ENCODE measurements at places on chromosomes 6 and 20.

DNA sequence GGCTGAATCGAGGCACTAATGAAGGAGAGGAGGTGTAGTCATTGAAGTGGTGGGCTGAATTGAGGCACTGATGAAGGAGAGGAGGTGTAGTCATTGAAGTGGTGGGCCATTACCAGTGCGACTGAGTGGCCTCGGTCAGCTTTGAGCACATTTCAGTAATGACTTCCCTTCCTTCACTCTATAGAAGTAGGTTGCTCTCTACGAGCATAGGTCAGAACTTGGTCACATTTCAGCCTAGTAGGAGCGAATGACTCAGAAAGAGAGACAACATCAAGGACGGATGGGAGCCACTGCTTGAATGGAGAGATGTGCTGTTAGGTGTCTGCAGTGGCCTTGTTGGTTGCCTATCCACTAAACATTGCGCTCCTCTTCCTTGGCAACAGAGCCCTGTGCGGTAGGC, 39.5 kb downstream of the ZDHHC14 start:
- no peak for DNase-seq

- no peak for DNase-seq
Observed at GRCh38 chr20:48115502-48115901, 330.2 kb upstream of the SULF2 start.

GRCh38 chr20:33667245-33667675, 517 bp downstream of the ACTL10 start:
- DNase-seq: no peak

DNA sequence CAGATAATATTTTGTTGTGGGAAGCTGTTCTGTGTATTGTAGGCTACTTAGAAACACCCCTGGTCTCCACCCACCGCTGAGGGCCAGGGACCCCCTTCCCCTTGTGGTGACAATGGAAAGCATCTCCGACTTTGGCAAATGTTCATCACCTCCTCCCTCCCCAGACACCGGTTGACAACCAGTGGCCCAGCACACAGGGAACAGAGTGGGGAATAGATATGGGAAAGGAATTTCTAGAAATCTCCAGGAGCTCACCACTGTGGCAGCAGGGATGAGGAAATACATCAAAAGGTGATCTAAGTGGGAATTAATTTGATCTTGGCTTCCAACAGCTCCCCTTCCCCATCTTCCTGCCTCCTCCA, 257.3 kb upstream of the FOXQ1 start:
- no peak for DNase-seq

- DNase-seq: no peak
Observed at GRCh38 chr6:139149383-139149782, 14.5 kb downstream of the HECA start.

- DNase-seq: no peak
Observed at GRCh38 chr20:15865553-15865952, 707.7 kb downstream of the KIF16B start.

GRCh38 chr6:89372506-89372901, 20.0 kb upstream of the UBE2J1 start:
- no peak for DNase-seq

- DNase-seq: no peak
Observed at GRCh38 chr20:59299945-59300332, 472 bp upstream of the EDN3 start.

DNA sequence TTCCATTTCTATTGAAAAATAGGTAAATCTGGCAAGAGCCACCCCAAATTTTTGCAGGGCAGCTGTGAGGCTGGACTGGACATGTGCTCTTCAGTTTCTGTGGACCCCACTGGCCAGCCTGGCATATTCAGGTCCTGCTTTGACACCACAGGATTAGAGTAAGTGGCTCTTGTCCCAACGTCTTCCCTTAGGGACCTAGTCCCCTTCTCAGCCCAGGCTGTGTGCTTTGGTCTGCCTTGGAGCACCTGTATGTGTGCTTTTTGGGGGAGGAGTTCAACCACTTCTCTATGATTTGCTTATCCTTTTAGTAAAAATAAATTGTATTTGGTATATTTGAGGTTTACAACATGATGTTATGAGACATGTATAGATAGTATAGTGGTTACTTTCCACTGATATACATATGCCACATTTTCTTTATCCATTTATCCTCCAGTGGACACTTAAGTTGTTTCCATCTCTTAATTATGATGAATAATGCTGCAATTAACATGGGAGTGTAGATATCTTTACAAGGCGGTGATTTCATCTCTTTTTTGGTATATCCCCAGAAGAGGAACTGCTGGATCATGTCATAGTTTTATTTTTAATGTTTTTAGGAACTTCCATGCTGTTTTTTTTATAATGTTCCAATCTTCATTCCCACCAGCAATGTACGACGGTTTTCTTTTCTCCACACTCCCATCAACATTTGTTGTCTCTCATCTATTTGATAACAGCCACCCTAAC, 167.8 kb upstream of the UST start:
- no peak for DNase-seq

- DNase-seq: no peak
Observed at GRCh38 chr6:145836170-145836569, 21.6 kb upstream of the FBXO30 start.

DNA sequence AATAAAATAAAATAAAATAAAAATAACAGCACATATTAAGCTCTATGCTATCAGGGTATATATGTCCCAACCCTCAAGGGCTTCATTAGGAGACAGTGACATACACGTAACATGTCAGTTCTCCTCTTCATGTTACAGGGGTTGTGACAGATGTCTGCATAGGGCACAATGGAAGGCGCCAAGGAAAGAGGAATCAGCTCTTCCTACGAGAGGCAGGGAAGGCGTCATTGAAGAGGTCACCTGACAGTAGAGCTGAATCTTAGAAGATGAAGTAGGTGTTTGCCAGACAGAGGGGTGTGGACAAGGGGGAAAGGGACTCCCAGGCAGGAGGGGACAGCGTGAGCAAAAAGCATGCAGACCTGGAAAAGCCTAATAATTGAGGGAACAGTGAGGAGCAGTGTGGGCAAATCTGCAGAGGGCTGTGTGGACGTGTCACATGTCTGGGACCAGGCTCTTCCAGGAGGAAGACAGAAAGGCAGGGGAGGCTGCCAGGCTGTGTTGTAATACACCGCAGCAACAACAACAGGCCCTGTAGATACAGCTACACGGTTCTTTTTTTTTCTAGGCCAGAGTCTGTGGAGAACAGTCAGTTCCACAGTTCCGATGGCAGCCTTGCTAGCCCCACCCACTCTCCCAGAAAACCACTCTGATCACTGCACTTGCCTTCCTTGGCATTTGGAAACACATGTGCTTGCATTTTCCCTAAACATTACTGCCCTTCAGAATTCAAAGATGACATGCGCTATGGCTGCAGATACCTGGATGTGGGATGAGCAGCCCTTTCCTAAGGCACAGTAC, 2.5 kb upstream of the FKBP5 start:
- DNase-seq: no peak

DNA sequence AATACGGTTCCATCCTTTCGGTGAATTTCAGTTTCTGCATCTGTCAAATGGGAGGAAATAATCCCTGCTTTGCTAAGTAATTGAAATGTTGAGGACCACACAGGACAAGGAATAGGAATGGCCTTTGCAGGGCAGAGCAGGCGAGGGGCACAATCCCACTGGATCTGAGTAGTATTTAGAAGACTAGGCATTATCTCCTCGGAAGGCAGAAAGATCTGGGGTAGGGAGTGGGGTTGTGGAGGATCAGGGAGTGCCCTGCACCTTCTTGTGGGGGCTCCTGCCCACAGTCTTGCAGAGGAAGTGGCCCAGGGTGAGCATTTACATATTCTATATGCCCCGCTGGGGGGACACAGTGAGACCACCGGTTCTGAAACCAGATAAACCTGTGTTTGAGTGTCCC, 87.1 kb upstream of the SIRPA start:
- DNase-seq: no peak

DNA sequence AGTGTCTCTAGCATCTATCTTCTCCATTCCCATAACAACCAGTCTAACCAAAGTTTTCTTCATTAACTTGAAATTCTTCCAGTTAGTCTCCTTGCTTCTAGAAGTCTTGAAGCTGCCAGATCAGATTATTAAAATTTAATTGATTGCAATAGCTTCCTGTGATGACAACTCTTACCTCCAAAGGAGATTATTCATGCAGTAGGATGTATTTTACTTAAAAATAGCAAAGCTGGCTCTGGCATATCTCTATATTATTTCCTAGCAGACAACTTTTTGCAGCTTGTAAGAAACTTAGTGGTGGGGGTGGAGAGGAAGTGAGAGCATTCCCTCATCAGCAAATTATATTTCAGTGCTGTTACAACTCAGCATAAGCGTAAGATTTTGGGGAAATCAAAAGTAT, 290.4 kb downstream of the GRIK2 start:
- no peak for DNase-seq

GRCh38 chr6:42766163-42766670, 15.6 kb upstream of the BICRAL start:
- no peak for DNase-seq

DNA sequence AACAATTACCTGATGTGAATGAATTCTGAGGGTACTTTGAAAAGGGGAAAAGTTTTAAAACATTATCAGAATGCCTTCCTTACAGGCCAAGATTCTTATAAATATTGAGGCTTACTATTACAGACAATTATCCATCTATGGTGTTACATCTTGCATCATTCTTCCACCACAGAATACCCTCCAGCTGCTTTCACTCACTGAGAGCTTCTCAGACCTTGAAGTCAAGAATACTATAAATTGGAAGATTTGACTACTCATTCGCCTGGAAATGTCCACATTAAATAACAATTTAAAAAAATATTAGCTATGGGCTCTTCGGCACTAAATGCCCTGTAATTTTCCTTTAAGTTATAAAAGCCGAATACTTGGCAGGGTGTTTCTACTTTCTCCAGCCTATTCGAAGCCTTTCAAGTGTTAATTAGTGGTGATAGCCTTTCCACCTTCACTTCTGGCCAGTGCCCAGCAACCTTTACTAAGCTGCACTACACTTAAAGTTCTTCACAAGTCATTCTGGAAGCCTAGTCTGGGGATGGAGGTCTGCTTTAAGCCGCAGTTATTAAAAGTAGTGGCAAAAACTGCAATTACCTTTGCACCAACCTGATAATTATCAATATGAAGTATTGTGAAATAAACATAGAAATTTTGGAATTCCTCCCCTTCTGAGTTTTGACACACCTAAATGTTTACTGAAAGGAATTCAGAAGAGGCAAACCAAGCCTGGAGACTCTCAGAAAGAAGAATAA, 100.9 kb downstream of the BMP5 start:
- no peak for DNase-seq

GRCh38 chr20:14599613-14600012, 262.2 kb upstream of the FLRT3 start:
- DNase-seq: no peak

DNA sequence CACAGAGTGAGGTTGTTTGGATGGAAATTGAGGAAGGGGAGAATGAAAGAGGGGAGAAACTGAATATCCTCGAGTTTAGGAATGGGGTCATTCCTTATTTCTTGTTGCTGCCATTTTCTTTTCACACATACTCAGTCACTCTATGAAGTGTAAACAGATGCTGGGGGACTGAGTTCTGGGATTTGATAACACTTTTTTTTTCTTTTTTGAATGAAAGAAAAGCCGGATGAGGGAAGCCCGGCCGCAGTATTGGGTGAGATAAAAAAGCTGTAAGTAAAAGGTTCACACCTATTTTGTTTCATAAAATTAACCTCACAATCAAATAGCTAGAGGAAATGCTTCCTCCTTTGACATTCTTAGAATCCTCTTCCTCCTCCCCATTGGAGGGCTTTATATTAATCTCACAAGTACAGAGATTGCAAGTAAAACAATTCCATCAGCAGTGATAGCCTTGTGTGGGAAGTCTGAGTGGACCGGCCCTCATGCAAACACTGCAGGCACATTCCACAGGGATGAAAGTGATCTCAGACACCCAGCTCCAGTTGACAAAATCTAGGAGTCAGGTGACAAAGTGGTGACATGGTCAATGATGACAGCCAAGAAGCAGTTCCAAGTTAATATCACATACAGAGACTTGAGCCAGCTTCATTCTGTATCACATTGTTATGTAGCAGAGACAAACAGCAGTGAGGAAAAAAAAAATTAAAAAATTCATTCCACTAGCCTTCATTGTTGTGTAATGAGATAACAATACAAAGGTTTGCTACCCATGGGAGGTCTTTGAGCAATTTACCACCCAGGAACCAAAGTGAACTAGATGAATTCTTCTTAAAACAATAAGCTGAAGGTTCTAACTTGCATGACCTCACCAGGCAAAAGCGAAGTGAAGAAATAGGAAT, 391.1 kb upstream of the HSF2 start:
- no peak for DNase-seq

DNA sequence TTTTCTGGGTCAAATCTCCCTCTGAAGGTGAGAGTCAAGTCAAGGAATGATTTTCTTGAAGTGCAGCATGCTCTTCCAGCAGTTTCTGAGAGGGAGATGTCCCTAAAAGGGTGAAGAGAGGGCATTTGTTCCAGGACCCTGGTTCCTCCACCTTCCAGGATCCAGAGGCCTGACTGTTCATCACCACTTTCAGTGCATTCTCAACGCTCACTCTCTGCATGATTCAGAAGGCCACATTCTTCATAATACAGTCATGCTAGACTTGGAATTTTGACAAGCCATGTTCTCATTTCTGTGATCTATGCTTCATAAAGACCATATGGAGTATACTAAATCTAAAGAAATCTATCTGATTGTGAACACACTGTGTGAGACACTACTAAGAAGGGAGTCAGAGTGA, 85.1 kb downstream of the PDE7B start:
- DNase-seq: no peak

GRCh38 chr6:107369493-107369892, 89.9 kb downstream of the PDSS2 start:
- DNase-seq: no peak

DNA sequence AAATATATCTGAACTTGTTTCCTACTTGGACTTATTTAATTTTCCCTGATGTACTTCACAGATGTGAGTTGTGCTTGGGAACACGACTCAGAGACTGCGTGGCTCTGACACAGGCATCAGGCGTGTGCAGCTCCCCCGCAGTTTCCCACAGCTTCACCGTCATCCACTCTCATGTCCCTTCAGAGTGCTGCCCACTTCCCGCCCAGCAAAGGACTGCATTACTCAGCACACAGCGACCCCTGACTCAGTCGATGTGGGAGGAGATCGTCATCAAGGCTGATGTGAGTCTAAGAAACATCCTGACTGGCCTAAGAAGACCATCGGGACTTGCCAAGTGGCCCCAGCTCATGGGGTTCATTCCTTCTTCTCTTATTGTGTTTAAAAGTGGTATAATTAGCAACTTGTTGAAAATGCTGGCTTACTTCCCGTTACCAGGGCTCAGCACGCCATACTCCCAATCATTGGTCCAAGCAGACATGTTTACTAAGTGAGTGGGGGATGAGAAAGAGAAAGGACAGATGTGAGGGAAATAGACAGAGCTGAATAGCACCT, 539.4 kb upstream of the JARID2 start:
- no peak for DNase-seq

DNA sequence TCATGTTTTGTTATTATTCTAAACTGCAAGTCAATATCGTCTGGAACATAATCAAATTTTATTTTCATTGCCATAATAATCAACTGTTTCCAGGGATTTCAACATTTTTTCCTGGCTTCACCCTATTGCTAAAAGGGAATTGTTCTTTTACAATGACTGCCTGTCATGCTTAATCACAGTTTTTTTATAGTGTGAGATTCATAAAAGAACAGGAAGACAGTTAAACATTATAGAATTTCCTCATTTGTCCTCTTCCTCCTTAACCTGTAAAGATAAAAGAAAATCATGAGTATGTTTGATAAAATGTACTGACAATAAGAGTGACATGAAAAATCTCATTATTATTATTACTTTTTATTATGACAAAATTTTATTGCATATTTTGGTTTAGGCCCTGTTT, 73.3 kb upstream of the CENPW start:
- no peak for DNase-seq
